Jurkat, Clone E6-1 (cell line): ENCODE measurements at places on chromosomes 12 and 14.
A peak's percentile ranks its signal among the peaks of the same experiment; 100 is the strongest.

DNA sequence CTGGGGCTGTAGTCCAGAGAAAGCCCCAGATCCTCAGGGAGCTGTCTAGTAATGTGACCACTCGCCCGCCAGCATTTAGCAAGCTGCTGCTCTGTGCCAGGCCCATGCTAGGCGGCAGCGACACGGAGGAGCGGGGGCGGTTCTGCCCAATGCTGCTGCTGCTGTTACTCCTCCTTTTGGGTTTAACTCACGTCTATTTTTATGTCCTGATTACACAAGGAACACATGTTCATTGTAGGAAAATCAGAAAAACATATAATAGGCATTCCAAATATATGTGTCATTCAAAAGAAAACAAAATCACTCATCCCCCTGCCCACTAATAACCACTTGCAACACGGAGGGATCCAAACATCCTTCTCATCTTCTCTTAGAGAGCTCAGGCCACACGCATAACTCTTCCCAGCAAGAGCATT, 30.4 kb downstream of the CCDC92 start:
- DNase-seq = no peak

GRCh38 chr14:88660056-88660455, 97.2 kb downstream of the ZC3H14 start:
- DNase-seq = no peak

GRCh38 chr14:50929506-50929905, 14.8 kb downstream of the PYGL start:
- no peak for DNase-seq

DNA sequence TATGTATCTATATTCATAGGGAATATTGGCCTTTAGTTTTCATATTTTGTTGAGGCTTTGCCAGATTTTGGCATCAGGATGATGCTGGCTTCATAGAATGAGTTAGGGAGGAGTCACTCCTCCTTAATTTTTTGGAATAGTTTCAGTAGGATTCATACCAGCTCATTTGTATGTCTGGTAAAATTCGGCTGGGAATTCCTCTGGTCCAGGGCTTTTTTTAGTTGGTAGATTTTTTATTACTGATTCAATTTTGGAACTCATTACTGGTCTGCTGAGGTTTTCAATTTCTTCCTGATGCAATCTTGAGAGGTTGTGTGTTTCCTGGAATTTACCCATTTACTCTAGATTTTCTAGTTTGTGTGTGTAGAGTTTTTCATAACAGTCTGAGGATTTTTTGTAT, 175.2 kb downstream of the EPS8 start:
- DNase-seq = no peak

GRCh38 chr14:21825149-21825743, 151.6 kb upstream of the OR4E1 start:
- DNase-seq = peak; percentile 77

DNA sequence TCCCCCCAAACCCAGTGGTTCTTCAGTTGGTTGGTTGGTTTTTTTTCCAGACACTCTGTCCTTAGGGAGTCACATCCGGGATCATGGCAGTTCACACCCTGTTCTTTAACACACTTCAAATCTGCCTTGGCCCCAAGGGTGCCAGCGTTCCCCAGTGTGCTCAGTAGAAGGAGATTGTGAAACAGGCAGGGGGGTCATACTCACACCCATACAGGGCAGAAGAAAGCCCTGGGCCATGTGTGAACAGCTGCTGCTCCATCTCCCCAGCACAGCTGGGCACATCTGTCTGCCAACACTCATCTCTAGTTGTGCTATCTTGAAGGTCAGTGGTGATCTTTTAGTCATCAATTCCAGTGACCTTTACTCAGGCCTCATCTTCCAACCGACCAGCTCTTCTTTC, 64.4 kb upstream of the FUT8 start:
- no peak for DNase-seq

- DNase-seq = no peak
Observed at GRCh38 chr12:53115112-53115890, 12.0 kb downstream of the SOAT2 start.

- DNase-seq = no peak
Observed at GRCh38 chr12:112096070-112096469, 12.5 kb downstream of the NAA25 start.

DNA sequence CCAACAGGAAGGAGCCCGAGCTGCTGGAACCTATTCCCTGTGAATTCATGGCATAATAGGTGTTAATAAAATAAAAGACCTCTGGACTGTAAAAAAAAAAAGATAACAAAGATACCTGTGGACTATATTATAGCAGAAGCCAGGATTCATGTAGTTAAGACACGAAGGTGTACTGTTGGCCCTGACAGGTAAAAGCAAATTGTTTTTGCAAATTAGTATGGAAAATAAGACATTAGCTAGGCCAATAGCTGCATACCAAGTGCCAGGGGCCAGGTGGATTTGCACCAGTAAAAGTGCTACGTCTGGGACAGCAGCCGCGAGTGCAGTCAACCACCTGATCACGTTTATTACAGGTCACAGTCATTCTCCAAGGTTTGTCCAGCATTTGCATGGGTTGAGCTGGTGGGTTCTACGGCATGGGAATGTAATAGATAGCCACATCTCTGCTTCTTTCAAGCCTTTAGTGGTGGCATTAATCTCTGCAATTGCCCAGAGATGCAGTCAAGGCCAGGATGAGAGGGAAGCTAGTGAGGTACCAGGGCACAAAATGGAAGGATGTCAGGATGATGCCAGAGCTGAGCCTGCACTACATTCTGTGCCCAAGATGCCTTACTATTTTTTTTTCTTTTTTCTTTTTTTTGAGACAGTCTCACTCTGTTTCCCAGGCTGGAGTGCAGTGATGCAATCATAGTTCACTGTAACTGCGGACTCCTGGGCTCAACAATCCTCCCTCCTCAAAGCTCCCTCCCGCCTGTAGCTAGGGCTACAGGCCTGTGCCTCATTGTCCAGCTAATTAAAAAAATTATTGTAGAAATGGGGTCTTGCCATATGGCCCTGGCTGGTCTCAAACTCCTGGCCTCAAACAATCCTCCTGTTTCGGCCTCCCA, 26.3 kb downstream of the TNFAIP2 start:
- DNase-seq = no peak

DNA sequence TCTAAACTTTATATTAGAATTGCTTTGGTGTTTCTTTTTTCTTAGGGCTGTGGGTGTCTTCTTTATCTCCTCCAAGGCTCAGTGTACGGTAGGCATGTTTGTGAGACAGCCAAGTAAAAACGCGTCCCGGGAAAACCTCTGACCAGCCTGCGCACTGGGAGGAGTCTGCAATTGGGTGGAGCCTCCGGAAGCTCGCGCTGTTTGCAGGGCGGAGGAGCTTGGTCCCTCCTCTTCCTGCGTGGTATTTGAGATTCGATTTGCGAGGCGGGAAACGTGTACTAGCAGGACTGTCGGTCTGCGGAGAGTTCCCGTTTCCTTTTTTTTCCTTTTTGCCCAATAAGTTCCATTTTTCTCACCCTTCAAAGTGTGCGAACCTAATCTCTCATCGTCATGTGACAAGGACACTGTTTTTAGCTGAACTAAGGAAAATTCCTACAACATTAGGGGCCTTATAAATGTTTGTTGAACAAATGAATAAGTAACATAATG, 182.1 kb upstream of the OTX2 start:
- no peak for DNase-seq

DNA sequence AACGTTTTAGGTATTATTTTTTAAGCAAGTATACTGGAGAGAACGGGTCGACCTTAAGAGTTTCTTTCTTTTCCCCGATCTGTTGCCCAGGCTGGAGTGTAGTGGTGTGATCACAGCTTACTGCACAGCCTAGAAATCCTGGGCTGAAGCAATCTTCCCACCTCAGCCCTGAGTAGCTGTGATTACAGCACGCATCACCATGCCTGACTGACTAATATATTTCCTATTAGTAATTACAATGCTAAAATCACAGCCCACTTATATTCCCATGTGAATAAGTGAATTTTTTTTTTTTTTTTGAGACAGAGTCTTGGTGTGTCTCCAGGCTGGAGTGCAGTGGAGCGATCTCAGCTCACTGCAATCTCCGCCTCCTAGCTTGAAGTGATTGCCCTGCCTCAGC, 50.4 kb downstream of the DICER1 start:
- DNase-seq = no peak

GRCh38 chr14:94400422-94400841, 12.0 kb upstream of the SERPINA1 start:
- no peak for DNase-seq

GRCh38 chr12:115771065-115771464, 506.4 kb downstream of the MED13L start:
- DNase-seq = no peak

DNA sequence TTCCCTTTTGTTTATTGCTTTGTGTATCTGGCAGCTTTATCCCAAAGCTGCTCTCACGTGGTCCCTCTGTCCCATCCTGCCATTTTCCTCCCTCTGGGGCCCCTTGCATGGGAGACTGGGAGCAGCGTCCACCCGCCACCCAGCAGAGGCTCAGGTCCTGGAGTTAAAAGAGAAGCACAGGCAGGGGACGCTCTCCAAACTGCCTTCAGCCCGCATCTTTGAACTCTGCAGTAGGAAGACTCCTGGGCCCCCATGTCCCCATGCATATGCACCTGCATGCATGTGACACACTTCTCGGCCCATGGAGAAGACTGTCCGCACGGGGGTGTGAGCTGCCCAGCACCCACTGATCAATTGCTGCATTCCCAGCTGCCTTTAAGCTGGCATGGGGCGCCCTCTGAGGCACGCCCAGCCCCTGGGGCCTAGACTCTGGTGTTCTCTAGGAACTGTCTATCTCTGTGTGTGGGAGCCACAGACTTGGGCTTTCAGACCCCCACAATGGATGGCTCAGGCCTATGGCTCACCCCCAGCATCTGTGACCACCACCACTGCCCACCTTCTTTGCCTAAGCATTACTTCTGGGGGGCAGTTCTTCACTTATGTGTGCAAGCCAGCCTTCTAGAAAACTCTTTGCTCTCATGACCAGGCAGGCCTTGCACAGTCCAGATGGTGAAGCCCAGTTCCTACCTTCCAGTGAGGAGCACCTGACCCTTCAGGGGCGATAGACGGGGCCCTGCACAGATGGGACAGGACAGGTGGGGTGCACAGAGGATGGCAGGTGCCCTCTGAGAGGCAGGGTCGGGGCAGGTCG, 96.1 kb upstream of the DIO3 start:
- DNase-seq = no peak

DNA sequence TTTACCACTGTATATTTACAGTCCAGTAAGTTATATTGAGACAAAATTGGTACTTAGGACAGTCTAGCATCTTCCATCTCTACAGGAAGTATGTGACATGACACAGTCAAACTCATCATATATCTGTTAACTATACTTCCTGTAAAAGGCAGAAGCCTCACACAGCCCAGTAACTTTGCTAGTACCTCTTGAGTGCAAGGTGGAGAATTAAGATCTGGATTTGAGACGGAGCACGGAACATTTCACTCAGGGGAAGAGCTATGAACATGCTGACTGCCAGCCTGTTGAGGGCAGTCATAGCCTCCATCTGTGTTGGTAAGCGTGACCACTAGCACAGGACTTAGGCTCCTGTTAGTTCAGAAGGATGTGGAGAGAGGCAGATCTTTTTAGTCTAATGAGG, 333.7 kb upstream of the OR4E1 start:
- no peak for DNase-seq

DNA sequence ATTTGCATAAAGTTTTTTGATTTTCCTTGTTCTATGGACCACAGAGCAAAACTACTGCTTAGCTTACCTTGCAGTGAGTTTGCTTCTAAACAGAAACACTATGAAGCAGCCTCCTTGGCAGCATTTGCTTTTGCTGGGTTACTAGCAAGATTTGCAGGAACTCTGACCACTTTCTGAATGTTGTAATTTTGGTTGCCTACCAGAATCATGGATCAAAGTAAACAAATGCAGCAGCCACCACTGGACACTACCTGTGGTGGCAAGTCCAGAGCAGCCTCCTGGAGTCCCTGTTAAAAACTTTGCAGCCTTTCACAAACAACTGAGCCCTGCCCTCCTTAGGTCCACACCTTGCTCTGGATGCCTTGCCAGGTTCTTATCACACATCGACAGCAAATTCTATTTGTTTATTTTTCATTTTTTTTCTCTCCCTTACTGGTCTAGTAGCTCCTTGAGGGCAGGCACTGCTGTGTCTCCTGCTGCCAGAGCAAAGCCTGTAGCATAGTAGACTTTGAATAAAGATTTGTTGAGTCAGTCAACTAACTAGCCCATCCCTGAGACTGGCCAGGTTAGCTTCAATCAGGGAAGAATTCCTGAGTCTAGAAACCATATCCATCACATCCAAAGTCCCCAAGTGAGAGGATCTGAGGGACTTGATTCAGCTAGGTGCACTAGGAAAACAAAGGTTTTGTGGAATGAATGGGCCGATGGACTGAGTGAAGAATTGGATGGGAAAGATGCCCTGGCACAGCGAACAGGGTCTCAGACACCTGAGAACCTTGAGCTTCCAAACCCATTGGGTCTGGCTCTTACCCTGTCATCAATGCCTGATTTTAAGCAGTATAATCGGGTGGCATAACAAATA, 5.7 kb downstream of the TTC6 start:
- DNase-seq = no peak

GRCh38 chr14:76236172-76237130, 84.7 kb downstream of the GPATCH2L start:
- no peak for DNase-seq

DNA sequence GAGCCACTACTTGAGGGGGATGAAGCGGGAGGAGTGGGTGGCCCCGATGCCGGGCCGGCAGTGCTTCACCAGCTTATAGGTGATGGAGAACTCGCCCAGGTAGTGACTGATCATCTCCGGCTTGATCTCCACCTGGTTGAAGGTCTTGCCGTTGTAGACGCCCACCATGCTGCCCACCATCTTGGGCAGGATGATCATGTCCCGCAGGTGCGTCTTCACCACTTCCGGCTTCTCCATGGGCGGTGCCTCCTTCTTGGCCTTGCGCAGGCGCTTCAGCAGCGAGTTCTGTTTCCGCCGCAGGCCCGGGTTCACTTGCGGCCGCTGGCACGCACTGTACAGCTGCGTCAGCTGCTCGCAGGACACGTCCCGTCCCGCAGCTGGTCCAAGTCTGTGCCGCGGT, 3.4 kb downstream of the TIGAR start:
- DNase-seq = no peak

GRCh38 chr12:99600388-99600787, 47.2 kb upstream of the GARIN6 start:
- no peak for DNase-seq

GRCh38 chr12:51726161-51726560, 122.4 kb downstream of the FIGNL2 start:
- no peak for DNase-seq

- no peak for DNase-seq
Observed at GRCh38 chr12:31876568-31877424, 82.4 kb upstream of the RESF1 start.

DNA sequence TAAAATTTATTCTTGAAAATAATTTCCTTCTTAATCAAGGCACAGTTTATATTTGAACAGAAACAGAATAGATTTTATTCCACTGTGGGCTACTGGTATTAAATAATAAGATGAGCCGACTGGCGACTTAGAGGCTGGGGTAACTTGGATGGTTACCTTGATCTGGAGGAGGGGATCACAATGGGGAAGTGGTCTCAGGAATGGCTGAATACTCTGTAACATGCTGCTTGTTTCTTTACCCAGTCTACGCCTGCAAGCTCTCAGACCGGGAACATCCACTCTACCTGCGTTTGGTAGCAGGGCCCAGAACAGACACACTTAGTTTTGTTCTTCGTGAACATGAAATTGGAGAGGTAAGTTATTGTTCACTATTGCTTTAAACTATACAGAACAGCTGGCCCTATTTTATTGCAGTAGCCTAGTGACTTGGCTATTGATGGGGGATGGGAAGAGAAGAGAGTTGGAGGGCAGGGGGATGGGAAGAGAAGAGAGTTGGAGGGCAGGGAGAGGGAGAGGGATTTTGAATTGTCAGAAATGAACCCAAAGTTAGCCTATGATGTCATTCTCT, 67.9 kb downstream of the GNS start:
- no peak for DNase-seq
